ENCODE measurements at places on chromosomes 3 and 15. TPM values are rescaled to one million over a fixed set of nuclear protein-coding genes. Genes with fewer than 3 reads are reported as not detected.

Gene CAMK2N2
- not detected for total RNA-seq

Gene NAA80
- 6.7 TPM for total RNA-seq

DNA sequence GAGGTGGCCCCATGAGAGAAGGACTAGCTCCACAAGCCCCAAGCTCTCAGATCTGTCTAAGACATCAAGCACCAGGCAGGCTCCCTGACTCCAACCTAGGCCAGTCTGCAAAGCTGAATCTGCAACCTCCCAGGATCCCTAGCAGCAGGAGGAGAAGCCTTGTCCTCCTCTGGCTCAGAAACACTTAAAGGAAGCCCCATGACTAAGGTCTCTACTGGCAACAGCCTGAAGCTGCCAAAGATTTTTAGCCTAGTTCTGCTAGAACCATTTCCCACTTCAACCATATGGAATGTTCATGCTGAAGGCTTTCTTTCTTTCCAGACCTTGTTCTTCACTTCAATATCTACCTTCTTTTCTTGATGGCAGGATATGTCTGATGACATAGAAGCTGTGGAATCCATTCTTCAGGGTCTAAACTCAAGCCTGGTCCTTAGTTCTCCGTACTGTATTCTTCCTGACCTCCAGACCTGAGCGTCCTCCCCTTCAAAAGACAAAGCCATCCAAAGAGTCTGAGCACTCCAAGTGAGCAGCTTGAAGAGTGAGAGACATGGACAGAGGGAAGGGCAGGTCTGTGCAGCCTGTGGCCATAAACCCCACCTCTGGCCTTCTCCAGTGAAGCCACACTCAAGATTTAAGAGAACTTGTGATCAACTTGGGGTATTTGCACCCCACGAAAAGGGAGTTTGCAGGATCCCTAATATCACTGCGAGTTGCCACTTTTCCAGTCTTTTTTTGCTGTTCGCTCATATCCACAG lies 23.1 kb downstream of the SST start:
- DNase-seq = no peak

- no peak for DNase-seq
Measured at GRCh38 chr3:48405343-48405881, 24.5 kb downstream of the PLXNB1 start.

- no peak for DNase-seq
Measured at GRCh38 chr15:51203797-51204196, 109.1 kb upstream of the TNFAIP8L3 start.

DNA sequence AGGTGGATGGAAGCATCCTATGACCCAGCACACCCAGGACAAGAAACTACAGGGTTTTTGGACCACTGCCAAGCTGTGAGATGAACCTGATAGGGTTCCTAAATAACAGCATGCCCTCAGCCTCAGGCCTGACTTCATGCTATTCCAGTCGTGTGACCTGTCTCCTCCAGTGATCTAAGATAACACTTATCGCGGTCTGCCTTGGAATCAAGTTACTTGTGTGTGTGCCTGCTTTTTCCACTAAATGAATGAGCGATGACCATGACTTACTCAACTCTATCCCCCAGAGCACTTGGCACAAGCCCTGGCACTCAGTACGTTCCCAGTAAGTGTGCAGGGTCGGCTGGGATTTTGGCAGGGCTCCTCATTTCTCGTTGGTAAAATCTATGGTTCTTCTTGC lies 172.7 kb upstream of the TP63 start:
- DNase-seq = no peak

DNA sequence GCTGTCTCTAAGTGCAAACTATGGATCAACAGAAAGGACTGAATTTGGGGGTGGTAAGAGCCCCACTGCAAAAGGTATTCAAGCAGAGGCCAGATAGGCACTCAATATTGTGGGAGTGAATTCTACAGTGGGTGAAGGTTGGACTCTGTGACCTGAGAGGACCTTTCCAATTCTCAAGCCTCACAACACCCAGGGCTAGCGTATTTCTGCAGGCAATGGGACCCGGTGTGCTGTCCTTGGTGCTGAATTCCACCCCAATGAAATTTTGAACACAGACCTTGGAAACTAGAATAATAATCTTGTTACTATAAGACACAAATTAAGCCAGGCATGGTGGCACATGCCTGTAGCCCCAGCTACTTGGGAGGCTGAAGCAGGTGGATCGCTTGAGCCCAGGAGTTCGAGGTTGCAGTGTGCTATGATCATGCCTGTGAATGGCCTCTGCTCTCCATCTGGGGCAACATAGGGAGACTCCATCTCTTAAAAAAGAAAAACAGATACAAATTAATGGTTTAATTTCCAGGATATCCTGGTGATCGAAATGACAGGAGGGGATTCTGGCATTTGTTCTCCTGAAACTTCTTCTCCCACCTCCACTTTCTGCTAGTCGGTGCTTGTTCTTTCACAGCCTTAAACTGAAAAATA lies 135.4 kb downstream of the RAB11A start:
- DNase-seq = no peak
